ENCODE measurements at places on chromosomes 16 and 17.

DNA sequence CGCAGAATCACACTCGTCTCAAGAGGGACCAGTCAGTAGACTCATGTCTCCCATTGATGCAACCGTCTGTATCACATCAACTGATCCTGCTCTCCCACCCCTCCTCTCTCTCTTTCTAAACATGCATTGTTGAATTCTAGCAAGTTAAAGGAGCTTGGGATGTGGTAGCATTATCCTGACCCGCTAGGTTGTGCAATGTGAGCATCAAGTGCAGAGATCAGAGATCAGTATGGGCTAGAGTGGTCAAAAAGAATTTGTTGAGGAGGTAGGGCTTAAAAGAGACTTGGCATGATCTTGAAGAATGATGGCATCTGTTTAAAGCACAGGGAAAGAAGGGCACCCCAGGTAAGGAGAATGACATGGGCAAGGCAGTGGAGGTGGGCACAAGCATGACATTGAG is 38.7 kb downstream of the PRSS54 start:
- peaks cover 3% of the 10 kb centered on the region for H3K36me3 ChIP-seq
- DNase-seq: no peak
- no peaks in the 10 kb centered on the region for H3K27me3 ChIP-seq
- no peak overlapping the region for H3K4me3 ChIP-seq
- no peak overlapping the region for H3K27ac ChIP-seq

- peaks cover 16% of the 10 kb centered on the region for H3K4me1 ChIP-seq
- peaks cover 6% of the 10 kb centered on the region for H3K36me3 ChIP-seq
- H3K27ac ChIP-seq: no peak overlapping the region
- H3K27me3 ChIP-seq: no peaks in the 10 kb centered on the region
- no peak for DNase-seq
- peak overlapping the region; percentile 87 for H3K4me3 ChIP-seq
Observed at GRCh38 chr16:4733211-4733742, 794 bp downstream of the ANKS3 start.

DNA sequence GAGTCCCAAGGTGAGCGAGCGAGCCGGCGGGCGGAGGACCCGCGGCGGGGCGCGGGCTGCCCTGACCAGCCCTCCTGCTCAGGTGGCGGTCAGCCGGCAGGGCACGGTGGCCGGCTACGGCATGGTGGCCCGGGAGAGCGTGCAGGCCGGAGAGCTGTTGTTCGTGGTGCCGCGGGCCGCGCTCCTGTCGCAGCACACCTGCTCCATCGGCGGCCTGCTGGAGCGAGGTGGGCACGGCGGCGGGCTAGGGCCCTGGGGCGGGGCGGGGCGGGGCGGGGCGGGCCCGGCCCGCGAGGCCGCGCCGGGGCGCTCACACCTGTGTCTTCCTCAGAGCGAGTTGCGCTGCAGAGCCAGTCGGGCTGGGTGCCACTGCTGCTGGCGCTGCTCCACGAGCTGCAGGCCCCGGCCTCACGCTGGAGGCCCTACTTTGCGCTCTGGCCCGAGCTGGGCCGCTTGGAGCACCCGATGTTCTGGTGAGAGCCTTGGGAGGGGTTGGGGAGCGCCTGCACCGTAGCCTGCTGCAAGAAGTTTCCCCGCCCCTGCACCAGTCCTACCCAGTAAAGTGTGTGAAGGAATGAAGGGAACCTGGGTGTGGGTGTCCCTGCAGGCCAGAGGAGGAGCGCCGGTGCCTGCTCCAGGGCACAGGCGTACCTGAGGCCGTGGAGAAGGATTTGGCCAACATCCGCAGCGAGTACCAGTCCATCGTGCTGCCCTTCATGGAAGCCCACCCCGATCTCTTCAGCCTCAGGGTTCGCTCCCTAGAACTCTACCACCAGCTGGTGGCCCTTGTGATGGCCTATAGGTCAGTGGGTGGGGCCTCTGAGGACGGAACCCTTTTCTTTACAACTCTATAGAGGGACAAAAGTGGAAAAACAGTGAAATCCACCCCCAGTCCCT is 802 bp downstream of the SETD6 start:
- peak; percentile 48 for DNase-seq
- peaks cover 45% of the 10 kb centered on the region for H3K4me1 ChIP-seq
- no peaks in the 10 kb centered on the region for H3K27me3 ChIP-seq
- peak overlapping the region; percentile 88 for H3K4me3 ChIP-seq

- H3K36me3 ChIP-seq: peaks cover 28% of the 10 kb centered on the region
- H3K4me3 ChIP-seq: no peak overlapping the region
- DNase-seq: peak; percentile 25
- no peaks in the 10 kb centered on the region for H3K27me3 ChIP-seq
Observed at GRCh38 chr16:25264597-25264996, 7.0 kb upstream of the ZKSCAN2 start.

DNA sequence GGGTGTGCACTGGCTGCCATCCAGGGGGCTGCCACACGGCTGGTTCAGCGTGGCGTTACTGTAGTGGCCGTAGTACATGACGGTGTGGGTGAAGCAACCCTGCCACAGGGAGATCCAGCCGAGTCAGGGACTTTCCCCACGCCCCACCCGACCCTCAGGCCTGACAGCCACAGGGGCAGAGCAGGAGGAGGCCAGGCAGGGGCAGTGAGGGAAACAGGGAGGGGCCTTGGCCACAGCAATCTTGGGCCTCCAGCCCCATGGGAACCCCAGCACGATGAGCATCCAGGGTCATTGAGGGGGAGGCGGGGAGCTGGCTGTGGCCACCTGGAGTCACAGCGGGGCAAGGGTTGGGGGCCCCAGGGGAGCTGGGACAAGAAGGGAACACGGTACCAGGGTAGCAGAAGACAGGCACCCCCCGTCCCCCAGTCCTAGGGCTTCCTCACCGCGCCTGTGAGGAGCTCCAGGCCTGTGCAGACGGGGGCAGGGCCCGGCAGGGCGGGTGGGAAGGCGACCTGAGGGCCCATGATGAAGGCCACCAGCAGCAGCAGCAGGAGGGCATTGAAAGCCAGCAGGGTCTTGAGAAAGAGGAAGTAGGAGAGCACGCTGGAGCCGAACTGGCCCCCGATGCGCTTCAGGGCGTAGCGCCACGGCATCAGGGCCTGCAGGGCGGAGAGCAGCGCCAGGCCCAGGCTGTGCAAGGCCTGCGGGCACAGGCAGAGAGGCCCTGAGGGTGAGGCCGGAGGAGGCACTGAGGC is 4.3 kb downstream of the TMC6 start:
- peaks cover 61% of the 10 kb centered on the region for H3K4me1 ChIP-seq
- H3K4me3 ChIP-seq: peak overlapping the region; percentile 29
- no peaks in the 10 kb centered on the region for H3K27me3 ChIP-seq
- H3K27ac ChIP-seq: peak overlapping the region; percentile 30
- peaks cover 38% of the 10 kb centered on the region for H3K36me3 ChIP-seq

DNA sequence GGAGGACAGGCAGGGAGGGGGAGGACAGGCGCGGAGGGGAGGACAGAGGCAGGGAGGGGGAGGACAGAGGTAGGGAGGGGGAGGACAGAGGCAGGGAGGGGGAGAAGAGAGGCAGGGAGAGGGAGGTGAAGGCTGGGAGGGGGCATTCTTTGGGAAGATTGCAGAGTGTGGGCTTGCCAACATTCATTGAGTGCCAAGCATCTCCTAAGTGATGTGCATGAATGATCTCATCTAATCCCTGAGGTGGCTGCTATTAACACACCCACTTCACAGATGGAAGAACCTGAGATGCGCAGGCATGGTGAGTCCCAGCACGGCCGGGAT is 58.3 kb downstream of the NT5M start:
- H3K27ac ChIP-seq: no peak overlapping the region
- no peaks in the 10 kb centered on the region for H3K36me3 ChIP-seq
- no peaks in the 10 kb centered on the region for H3K27me3 ChIP-seq
- no peaks in the 10 kb centered on the region for H3K4me1 ChIP-seq

GRCh38 chr17:68981288-68981687 is 26.1 kb upstream of the ABCA8 start:
- peaks cover 2% of the 10 kb centered on the region for H3K27me3 ChIP-seq
- no peak overlapping the region for H3K27ac ChIP-seq
- H3K4me1 ChIP-seq: no peaks in the 10 kb centered on the region
- H3K4me3 ChIP-seq: no peak overlapping the region

- H3K4me3 ChIP-seq: peak overlapping the region; percentile 100
- peak overlapping the region; percentile 100 for H3K27ac ChIP-seq
- peaks cover 61% of the 10 kb centered on the region for H3K36me3 ChIP-seq
- H3K27me3 ChIP-seq: peaks cover 8% of the 10 kb centered on the region
- DNase-seq: peak; percentile 81
- H3K4me1 ChIP-seq: peaks cover 56% of the 10 kb centered on the region
Observed at GRCh38 chr17:59837308-59838051, 55.3 kb downstream of the TUBD1 start.

DNA sequence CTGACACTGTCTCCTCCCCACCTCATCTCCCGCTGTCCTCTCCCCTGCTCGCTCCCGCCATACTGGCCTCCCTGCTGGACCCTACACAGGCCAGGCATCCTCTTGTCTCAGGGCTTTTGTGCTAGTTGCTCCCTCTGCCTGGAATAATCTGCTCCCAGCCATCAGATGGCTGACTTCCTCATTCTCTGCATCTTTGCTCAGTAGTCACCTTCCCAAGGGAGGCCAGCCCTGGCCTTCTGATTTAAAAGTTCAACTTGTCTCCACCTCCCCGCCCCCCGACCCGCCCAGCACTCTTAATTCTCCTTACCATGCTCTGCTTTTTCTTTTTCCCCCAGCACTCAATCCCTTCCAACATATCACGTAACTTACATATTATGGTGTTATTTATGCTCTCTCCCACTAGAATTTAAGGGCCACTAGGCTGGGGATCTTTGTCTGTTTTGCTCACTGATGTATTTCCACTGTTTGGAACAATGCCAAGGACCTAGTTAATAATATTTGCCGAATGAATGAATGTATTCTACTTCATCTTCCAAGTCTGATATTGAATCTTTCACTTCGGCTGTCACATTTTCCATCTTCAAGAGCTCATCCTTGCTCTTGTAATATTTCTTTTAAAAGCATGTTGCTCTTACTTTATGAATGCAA is 178.3 kb downstream of the CDK5R1 start:
- no peaks in the 10 kb centered on the region for H3K27me3 ChIP-seq
- no peaks in the 10 kb centered on the region for H3K36me3 ChIP-seq
- H3K4me1 ChIP-seq: no peaks in the 10 kb centered on the region
- H3K27ac ChIP-seq: no peak overlapping the region
- no peak overlapping the region for H3K4me3 ChIP-seq
- DNase-seq: no peak

DNA sequence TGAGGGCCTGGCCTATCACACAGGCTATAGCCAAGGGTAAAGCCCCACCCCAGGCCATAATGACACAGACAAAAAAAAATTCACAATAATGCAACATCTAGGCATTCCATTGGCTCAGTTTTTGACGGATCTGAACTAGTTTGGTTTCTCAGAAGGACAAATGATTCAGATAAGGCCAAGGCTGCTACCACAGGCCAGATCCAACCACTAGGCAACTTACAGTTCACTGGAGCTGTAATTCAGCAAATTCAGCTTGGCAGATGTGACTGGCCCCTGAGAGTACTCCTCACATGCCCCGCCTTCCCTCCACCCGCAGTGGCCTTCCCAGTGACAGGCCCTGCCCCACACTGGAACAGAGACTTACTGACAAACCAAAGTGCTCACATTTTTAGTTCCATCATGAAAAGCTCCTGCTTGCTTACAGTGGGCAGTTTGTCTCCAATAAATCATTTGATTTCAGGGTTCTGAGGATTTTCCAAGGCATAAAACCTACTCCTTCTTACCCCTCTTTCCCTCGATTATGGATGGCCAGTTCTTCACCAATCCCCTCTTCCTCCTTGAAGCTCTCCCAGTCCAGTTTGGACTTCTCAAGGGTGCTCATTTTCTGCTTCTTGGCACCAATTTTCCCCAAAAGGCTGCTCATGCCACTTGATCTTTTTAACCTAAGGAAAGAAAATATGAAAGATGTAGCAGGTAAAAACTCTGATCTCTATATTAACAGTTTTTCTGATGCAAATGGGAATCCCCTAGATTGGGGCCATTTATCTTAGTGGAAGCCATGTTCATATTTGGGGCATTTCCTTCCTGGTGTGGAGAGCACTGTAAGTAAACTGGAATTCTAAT is 53.3 kb upstream of the BCAR1 start:
- peak; percentile 35 for DNase-seq
- peak overlapping the region; percentile 36 for H3K4me3 ChIP-seq
- H3K27ac ChIP-seq: peak overlapping the region; percentile 88
- H3K36me3 ChIP-seq: peaks cover 37% of the 10 kb centered on the region
- H3K4me1 ChIP-seq: peaks cover 29% of the 10 kb centered on the region

- H3K4me1 ChIP-seq: peaks cover 24% of the 10 kb centered on the region
- H3K4me3 ChIP-seq: no peak overlapping the region
- H3K27ac ChIP-seq: no peak overlapping the region
- no peak for DNase-seq
- no peaks in the 10 kb centered on the region for H3K27me3 ChIP-seq
- peaks cover 10% of the 10 kb centered on the region for H3K36me3 ChIP-seq
Observed at GRCh38 chr17:44492706-44493272, 10.4 kb downstream of the GPATCH8 start.

DNA sequence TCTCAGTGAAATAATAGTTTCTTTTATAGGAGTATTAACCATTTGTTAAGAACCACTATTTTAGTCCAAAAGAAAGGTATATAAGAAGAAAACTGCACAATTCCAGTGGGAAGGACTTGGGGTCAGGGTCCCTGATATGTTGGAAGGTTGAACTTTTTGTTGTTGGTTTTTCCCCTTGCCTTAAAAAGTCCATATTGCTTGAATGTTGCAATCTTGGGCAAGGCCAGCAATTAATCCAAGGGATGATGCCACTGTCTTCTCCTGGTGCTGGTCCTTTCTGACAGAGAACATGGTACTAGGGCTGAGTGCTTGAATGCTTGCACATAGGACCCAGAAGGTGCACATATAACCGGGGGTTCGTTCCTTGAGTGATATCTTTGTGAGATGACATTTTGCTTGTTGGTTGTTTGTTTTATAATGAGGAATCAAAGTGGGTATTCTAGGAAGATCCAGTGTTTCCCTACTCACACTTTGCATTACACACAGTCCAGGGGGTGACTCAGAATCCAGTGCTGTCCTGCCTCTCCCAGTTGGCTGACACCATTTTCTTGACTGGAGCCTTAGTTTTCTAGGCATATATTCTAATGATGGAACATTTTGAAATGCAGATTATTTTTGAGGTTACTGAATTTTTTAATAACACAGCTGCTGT is 54.9 kb downstream of the SIAH1 start:
- no peak for DNase-seq
- H3K27ac ChIP-seq: no peak overlapping the region
- H3K4me1 ChIP-seq: peaks cover 9% of the 10 kb centered on the region
- no peaks in the 10 kb centered on the region for H3K27me3 ChIP-seq

DNA sequence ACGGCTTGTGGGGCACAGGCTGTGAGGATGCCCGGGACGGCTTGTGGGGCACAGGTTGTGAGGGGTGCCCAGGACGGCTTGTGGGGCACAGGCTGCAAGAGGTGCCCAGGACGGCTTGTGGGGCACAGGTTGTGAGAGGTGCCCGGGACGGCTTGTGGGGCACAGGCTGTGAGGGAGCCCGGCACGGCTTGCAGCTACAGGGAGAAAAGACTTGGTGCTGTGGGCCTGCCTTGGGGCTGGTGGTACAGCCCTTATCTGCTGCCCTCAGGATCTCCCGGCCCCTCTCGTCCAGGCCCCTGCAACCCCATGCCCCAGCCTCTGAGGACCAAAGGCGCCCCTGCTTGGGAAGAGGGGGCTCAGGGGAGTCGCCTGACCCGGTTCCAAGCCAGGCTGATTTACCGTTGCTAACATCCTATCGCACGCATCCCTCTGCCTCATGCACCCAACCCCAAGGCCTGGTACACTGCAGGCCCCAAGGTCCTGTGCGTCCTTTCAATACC is 5.0 kb upstream of the HBM start:
- no peak overlapping the region for H3K27ac ChIP-seq
- no peaks in the 10 kb centered on the region for H3K36me3 ChIP-seq
- H3K27me3 ChIP-seq: peaks cover 36% of the 10 kb centered on the region
- H3K4me1 ChIP-seq: peaks cover 2% of the 10 kb centered on the region
- no peak for DNase-seq

GRCh38 chr16:11094857-11095565 is 150.6 kb downstream of the CLEC16A start:
- H3K27ac ChIP-seq: peak overlapping the region; percentile 95
- H3K4me1 ChIP-seq: peaks cover 69% of the 10 kb centered on the region
- no peaks in the 10 kb centered on the region for H3K27me3 ChIP-seq
- peaks cover 5% of the 10 kb centered on the region for H3K36me3 ChIP-seq
- peak; percentile 61 for DNase-seq
